ENCODE measurements at places on chromosomes 5 and 9.
A peak's percentile ranks its signal among the peaks of the same experiment; 100 is the strongest.

GRCh38 chr9:36623280-36623679 is 50.6 kb downstream of the MELK start:
- DNase-seq, result no peak

GRCh38 chr9:126607086-126607485 is 6.6 kb upstream of the LMX1B start:
- DNase-seq, result no peak

DNA sequence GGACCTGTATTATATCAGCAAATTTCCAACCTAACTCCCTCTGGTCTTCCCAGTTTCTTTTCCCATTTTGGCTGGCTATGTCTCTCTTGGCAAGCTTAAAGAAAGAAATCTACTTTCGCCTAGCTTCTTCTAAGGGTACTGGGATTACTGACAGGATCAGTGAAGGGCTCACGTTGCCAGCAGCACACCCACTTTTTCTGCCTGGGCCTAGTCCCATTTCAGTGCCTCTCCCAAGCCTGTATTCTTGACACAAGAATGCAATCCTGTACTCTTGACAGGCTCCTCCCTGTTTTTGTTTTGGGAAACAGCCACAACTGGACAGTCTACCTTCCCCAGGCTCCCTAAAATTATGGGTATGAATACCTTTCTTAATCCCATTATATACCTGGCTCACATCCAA is 170.5 kb downstream of the EPB41L4A start:
- peak; percentile 9 for DNase-seq

DNA sequence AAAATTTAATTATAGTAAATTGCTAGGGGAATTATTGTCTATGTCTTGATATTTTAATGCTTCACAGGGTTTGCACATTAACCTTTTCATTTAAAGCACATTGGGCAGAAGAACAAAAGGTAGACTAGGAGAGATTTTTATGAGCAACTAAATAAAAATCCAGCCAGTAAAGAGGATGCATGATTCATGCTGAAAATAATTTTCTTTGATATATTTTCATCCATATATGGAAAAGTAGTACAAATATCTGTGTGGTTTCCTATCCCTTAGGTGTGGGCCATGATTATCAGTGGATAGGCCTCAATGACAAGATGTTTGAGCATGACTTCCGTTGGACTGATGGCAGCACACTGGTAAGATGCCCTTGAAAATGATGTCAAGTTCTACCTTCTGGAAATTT is 83.1 kb downstream of the VCAN start:
- no peak for DNase-seq

GRCh38 chr5:81534441-81534840 is 140.5 kb upstream of the ACOT12 start:
- no peak for DNase-seq

- DNase-seq, result no peak
Observed at GRCh38 chr9:104843644-104844240, 79.8 kb downstream of the NIPSNAP3B start.

GRCh38 chr9:112772551-112772950 is 22.0 kb downstream of the SNX30 start:
- DNase-seq, result no peak

DNA sequence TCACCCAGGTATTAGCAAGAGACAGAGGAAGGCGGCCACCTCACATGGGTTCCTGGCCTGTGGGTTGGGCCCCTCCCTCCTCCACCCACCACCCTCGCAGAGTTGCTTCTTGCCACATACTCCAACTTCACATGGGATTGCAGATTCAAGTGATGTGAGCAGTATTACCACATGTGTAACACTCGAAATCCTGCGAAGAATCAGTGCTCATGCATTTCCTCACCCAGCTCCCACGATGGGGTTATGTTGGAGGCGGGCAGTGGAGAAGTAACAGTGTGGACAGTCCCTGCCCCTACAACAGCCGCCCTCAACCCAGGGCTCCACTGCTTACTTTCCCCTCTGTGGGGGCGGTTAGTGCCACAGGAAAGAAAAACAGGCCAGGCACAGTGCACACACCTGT is 3.9 kb upstream of the FBP1 start:
- no peak for DNase-seq

- no peak for DNase-seq
Observed at GRCh38 chr5:145294331-145294730, 540.8 kb downstream of the PRELID2 start.
